ENCODE measurements at places on chromosomes 3 and 15.

DNA sequence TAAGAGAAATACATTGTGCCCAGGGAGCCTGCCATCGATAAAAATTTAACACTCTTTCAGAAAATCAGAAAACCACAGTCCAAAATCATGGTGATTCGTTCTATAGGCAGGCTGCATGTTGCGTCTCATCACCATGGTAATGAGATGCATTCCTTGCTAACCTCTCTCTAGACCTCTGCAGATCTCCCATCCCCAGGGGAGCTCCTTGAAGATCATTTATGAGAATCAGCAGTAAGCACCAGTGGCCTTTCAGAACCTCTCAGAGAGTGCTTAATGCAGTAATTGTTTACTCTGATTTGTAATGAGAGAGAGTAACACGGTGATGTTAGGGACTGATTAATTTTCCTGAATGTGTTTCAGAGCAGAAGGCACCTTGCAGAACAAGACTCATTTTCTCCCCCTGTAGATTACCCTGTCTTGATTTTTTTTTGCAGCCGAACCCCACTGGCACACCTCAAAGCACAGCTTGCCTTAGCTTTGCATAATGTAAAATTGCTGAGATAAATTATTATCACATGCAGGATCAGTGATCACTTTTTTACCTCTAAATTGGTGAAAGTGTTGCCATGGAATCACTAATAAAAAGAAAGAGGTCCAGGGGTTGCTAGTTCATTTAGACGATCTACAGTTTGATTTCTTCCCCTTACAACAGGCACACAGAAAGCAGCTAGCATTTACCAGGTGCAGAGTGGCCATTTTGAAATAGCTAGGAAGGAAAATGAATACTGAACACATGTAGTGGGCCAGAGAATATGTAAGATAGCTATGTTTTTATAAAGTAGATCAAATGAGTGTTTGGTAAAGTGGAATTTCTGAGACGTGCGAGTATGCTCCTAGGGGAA, 98.9 kb upstream of the CHL1 start:
- no peak for DNase-seq

- DNase-seq, result no peak
These were observed 210.5 kb upstream of the TLE3 start for GRCh38 chr15:70308011-70308734.

DNA sequence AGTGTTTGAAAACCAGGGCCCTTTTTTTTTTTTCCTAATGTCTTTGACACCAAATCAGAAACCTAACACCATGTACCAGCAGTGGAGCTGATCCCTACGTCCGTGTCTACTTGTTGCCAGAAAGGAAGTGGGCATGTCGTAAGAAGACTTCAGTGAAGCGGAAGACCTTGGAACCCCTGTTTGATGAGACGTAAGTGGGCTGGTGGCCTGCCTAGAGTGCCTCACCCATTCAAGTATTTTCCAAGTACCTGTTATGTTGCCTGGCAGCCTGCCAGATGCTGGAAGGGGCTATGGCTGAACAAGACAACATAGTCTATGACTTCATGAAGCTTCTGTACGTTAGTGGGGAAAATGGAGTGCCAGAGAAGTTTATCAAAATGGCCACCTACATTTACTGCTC, 39.7 kb downstream of the ESYT3 start:
- DNase-seq, result no peak

GRCh38 chr3:53131096-53131495, 861 bp upstream of the RFT1 start:
- no peak for DNase-seq

GRCh38 chr3:177676148-177676547, 478.9 kb upstream of the TBL1XR1 start:
- DNase-seq, result no peak

DNA sequence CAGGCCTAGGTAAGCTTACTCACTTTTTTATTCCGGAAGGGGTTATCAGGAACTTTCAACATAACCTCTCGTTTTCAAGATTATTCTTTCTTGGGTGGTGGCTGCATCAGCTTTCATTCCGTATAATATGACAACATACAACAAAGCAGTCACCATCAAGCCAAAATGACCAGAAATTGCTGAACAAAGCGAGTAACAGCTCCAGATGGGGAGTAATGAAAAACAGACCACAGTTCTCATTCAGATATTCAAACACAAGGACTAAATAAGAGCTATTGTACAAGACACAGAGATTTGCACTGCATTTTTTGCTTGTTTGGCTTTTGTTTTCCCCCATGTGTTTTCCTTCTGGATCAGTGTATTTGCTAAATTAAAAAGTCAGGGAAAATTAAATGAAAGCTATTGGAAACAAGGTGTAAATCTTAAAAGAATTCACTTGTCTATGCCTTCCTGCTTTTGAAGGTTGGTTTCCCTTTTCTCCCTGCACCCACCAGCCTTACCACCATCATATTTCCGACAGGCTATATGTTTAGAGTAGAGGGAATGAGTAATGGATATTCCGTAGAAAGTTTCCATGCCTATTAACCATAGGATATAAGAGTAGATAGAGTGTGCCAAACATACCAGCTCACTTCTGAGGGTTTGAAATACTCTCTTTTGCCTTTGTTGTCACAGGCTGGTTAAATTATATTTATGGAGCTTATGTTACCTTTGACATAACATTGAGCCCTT, 213.6 kb downstream of the RBMS3 start:
- DNase-seq, result no peak

DNA sequence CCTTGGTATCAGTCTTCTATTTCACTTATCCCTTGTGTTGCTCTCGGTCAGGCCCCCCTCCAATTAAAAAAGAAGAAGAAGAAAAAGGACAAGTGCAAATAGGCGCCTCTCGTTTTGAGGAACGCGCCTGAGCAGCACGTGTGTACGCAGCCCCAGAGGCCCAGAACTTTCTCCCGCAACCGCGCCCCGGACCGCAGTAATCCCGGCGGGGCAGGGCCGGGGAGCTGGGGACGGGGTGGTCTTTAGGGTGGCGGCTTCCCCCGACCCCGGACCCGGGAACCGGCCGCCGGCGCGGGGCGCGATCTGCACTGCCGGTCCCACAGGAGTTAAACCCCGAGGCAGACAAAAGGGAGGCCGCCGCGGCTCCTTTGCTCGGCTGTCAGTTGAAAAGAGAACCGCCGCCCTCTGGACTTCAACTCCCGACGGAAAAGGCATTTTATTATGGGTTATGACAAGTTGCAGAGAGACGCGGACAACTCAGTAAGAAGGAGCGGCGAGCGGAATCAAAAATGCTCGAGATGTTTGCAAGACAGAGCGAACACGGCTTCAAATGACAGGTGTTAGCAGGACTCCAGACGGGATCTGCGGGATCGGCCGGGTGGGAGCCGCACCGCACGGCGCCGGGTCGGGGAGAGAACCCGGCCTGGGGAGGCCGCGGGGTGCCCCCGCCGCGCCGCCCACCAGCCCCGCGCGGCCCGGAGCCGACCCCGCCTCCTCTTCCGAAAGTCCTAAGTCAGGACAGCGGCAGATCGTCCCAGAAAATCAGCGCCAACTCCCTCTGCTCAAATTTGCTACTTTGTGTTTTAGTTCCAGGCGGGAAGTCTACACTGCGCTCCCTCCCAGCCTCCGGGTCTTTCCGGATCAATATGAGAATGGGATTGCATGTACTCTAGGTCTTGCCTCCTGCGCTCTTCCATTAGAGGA, 79.0 kb downstream of the NR2F2 start:
- peak; percentile 66 for DNase-seq

DNA sequence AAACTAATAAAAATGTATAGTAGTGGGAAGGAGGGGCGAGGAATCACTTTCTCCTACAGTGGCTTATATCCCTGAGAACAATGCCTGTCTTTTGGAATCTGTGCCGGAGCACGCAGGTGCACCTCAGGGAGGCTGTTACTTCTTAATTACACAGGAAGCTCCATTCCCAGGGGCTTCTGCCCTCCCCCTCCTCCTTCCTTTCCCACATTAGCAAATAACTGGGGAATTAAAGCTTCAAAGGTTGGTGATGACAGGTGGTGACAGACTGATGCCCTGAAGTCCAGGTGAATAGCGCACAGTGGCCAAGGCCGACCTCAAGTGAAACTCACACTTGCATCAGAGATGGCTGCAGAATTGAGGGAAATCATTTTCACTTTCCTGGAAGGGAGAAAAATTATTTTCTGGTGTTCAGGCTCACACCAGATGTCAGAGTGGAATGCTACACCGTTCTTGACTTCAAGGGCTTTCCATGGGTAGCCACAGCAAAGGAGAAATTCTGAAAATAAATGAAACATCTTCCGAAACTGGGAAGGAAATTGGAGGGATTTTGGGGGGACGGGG, 3.7 kb downstream of the GRAMD2A start:
- DNase-seq, result peak; percentile 60

GRCh38 chr15:51267703-51268083, 70.7 kb downstream of the CYP19A1 start:
- DNase-seq, result peak; percentile 66

- DNase-seq, result no peak
These were observed 3.0 kb upstream of the CD80 start for GRCh38 chr3:119562307-119562961.

DNA sequence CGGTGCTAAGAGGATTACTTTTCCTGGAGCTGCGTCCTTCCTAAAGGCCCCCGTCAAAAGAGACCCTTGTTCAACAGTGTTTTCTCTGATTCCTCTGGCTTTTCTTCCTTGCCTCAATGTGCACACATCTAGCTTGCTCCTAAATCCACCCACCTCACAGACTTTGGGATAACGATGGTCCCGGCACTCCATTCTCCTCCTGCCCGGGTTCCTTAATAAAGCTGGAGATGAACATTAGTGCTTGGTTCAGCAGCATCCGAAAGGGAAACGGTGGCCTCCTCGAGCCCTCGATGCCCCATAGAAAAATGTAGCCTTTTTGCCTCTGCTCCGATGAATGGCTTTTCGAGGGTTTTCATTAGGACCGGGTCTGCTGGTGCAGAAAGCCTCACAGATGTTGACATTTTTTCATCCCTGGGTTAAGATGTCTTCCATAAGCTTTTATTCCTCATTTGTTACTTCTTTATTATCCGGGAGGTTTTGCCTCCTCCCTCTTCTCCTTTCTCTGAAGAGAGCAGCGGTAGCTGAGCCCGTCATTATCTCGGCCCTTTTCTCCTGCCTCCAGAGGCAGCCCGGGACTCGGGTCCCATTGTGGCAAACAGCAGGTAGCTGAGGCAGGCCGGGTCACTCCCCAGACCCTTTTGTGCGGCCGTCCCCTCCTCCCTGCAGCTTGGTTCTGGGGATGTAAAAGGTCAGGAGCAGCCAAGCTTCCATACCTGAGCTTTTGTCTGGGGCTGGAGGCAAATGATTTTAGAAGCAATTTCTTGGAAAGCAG, 64.6 kb downstream of the CPN2 start:
- peak; percentile 91 for DNase-seq

DNA sequence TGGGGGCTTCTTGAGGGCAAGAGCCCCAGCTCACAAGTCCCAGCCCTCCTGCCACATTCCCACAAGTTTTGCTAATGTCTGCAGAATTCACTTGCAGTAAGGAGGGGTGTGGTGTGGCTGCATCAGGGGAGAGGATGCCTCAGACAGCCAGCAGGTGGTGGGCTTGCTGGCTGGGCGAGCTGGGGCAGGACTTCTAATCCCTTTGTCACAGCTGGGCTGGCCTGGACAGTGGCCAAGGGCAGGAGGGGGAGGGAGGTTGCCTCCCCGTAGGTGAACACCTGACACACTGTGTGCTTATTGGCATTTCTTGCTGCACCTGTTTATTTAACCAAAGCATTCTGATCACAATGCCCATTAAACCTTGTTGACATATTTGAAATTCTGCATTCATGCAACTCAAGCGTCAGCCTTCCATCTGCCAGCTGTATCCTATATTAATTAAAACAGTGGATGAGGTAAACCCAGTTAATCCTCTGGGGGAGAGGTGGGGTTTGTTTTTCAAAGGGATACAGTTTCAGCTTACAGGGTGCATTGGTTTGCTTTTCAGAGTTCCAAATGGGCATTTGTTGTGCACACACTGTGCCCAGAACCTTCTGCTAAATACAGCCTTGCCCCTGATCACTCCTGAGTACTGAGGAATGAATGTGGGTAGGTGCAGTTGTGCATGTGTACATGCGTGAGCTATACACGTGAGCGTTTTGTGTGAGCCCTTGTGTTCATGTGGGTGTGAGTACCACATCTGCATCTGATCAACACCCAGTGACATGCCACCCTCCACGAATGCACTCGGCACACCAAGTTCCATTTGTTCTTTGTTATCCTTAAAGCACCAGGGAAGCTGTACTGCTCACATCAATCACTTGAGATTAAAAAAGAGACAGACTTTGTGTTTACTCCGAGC, 268.7 kb downstream of the XXYLT1 start:
- peak; percentile 87 for DNase-seq

DNA sequence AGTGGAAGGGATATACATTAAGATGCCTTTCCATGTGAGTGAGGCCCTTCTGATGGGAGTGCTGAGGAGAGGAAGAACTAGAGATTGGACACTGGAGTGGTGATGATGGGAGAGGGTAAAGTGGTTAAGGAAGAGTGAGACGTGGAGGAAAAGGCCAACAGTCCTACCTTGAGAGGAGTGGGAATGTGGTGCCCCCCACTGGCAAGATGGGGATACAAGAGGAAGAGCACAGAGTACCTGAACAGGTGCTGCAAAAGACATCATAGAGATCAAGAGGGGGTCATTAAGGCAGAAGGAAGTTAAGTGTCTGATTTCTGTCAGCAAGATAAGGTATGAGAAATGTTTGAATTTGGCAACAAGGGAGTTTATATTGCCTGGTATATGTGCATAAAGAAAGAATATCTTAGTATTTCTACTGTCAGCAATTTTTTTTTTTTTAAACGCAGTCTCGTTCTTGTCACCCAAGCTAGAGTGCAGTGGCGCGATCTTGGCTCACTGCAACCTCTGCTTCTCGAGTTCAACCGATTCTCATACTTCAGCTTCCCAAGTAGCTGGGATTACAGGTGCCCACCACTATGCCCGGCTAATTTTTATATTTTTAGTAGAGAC, 34.0 kb downstream of the ARIH2 start:
- DNase-seq, result peak; percentile 88

DNA sequence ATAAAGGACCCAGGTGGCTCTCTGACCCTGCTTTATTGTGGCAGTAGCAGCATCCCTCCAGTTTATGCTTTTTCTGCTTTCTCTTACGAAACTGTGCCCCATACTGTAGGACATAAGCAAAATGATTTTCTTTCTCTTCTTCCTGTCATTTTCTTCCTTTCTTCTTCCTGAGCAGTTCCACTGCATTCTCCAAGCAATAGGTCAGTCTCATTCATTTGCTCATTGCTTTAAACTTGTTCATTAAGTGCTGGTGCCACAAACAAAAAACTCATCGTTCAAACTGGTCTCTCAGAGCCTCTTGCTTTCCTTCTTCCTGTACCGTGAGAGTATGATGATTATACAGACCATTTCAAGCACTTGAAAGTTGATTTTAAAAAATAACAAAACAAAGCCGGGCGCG, 66.8 kb downstream of the PDE8A start:
- DNase-seq, result no peak

DNA sequence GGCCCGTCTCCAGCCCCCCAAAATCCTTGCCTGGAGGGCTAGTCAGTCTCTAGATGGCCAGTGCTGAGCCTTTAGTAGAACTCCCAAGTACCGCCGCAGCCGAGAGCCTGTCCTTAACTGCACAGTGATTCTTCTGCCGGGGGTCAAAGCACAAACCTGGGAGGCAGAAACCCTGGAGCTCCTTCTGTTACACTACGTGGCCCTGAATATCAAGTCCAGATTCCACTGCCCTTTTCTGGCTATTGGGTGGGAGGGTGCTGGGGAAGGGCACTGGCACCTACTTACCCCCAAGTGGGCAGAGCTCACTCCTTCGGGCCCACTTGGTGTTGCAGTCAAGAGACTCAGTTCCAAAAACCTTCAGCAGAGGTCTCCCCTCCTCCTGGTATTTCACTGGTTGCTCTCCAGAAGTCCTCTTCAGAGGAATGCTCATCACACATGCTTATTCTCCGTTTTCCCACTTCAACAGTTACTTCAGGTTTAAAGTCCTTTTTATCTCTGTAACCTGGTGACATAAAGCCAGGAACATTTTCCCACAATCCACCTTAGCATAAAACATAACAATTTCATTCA, 10.8 kb downstream of the PDHB start:
- no peak for DNase-seq

Data from endodermal cell (in vitro differentiated cells).